ENCODE measurements at places on chromosomes 5 and 9.

DNA sequence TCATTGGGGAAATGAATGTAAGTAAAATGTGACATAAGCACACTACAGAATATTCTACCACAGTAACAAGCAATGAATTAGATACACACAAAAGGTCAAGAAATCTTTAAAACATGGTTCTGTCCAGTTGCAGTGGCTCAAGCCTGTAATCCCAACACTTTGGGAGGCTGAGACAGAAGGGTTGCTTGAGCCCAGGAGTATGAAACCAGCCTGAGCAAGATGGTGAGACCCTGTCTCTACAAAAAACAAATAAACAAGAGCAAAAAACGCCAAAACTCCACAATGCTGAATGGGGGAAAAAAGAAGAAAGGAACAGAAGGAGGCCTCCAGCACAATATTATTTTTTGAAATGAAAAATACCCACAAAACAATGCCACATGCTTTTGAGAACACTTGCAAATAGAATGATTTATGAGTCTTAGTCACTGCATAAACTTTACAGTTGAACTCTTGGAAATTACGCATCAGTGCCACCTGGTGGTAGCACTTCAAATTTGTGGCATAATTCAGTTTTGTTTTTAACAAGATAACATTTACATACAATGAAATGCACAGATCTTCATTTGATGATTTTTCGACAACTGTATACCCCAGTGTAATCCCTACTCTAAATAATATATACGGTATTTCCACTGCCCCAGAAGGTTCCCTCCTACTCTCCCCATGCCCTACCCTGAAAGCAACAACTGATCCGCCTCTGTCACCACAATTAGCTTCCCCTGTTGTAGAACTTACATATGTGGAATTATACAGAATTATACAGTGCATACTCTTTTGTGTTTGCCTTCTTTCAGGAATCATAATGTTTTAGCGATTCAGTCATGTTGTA lies 14.4 kb upstream of the SPINK4 start:
- DNase-seq, result peak; percentile 83

- DNase-seq, result no peak
These were observed 294.3 kb downstream of the TAF11L14 start for GRCh38 chr5:17928581-17928981.

DNA sequence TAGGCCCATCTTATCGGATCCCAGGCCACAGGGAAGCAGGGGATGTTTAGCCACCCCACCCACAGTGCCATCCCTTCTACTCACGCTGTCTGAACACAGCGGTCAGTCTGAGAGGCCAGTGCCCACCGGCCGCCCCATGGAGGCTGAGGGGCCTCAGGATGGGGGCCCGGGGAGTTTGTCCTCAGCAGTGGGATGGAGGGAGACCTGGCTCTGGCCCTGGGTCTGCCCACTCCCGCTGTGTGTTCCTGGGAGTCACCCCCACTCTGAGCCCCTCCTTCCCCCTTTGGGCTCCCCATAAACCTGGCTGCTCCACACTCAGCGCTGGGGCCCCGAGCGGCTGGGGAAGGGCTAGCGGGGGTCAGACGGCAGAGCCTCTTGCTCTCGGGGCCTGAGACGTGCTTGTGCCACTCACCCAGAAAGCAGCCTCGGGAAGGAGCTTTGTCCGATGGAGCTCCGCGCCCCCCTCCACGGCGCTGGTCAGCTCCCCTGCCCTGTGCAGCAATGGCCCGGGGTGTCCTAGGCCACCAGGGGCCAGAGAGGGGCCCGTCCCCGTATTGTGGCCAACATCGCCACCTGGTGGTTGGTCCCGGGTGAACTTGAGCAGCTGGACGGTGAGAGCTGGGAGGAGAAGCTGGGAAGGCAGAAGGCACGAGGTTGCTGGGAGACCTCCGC lies 10.9 kb upstream of the LAMC3 start:
- peak; percentile 76 for DNase-seq

GRCh38 chr5:43804041-43804440 lies 201.1 kb downstream of the NNT start:
- DNase-seq, result no peak

DNA sequence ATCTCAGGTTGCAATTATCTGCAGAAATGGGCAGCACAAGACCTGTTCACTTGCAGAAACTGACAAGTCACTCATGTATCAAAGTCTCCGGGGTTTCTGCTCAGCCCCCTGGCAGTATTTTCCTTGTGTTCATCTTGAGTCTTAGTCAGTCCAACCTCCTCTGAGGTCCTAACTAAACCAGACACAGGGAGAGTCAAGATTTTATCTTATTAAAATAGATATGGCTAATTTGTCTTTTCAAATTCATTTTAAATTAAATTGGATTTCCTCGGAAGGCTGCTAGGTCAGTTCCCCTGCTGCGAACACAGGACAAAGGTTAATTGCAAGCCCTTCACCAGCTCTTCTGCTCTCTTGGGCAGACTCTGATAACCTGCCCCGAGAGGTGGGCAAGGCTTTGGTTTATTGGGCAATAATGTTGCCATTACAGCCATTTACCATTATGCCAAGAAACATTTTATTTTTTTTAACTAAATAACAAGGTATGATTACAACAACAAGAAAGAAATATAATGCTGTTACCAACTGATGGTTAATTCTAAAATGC lies 103.5 kb downstream of the MAPKAP1 start:
- DNase-seq, result no peak

- DNase-seq, result peak; percentile 20
These were observed 33.5 kb downstream of the CSNK1G3 start for GRCh38 chr5:123545506-123545905.
